ENCODE measurements at places on chromosomes 1 and 21.

- peak; percentile 63 for DNase-seq
Observed at GRCh38 chr1:58879464-58879863, 95.6 kb upstream of the JUN start.

DNA sequence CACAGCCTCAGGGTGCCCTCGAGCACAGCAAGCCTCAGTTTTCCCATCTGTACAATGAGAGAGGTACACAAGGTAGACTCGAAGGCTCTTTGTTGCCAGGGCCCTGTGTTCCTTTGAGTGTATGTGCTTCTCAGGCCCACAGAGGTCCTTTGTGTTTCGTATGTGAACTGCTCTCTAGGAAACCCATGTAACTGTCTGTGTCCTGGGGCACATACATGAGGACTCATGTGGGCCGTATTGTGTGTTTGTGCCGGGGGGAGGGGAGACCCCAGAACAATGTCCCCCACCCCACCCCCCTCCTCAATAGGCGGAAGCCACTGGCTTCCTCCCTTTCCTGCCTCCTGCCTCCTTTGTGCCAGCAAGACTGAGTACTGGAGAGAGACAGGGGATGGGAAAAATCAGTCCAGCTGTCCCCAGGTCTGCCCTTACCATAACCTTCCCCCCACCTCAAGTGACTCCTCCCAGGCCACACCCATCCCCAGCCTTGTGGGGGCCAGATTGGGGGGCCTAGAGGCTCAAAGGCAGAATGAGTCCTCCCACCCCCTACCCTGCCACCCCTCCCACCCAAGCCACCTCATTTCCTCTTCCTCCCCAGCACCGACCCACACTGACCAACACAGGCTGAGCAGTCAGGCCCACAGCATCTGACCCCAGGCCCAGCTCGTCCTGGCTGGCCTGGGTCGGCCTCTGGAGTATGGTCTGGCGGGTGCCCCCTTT lies at the start of gene TIE1:
Gene TIE1, plus strand, starts transcription at position 605 of the 717 bp plus-strand sequence. Its CDS starts 90 bp downstream, at position 695.
- DNase-seq = no peak

DNA sequence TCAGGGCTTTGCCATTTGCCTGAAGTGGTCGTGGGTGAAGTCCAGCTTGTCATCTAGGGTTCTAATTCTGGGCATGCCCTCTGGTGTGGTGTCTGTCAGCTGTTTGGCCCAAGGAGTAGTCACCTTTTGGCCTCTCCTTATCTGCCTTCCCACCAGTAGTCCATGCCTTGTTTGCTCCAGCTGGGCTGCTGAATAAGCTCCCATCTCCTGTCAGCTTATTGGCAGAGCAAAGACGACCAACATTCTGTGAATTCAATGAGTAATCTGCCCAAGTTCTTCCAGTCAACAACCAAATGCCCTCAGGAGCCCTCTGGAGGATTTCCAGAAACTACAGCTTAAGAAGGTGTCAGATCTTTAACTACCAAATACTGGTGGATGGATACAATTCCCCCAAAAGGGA lies 7.0 kb downstream of the BCAN start:
- DNase-seq = no peak

- DNase-seq = no peak
Observed at GRCh38 chr1:74531796-74532195, 19.4 kb upstream of the LRRC53 start.

- DNase-seq = no peak
Observed at GRCh38 chr1:180560200-180560867, 1.6 kb downstream of the OVAAL start.

DNA sequence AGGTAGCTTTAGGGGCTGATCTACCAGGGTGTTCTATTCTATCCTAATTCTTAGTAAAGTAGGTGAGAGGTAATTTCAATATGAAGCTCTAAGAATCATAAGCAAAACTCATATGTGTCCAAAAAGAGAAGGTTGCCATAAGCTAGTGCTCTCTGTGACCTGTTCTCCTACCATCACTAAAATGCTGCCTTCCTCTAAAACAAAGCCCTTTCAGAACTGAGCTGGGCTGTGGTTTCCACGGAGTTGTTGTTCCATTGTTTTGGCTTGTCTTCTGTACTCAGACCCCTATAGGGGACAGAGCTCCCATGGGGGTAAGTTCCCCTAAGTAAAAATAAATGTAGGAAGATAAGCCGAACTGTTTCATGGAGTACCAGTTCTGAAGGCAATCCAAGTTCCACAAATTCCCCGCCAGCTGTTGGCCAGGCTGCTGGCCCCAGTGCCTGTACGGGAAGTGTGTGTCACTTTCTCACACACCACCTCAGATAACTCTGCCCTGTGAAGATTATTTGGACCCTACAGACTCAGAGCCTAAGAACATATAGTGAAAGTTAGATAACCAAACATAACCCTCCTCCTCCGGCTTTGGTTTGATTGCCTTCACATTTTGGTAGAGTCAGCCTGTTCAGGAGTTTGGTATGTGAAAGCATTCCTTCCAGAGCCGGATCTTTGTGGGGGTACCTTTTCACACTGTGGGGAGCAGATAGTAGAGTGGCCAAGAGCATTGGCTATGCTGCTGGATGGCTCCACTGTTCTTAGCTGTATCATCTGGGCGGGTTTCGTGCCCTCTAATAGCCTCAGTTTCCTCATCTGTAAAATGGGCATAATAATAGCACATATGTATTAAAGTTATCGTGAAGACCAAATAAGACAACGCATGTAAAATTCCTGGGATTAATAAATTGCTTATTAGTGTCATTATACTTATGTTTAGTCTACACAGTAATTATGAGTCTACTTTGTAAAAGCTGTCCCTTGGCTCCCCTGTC lies 10.8 kb downstream of the DPT start:
- DNase-seq = no peak

- DNase-seq = no peak
Observed at GRCh38 chr1:233323718-233324117, 3.8 kb upstream of the MAP3K21 start.

DNA sequence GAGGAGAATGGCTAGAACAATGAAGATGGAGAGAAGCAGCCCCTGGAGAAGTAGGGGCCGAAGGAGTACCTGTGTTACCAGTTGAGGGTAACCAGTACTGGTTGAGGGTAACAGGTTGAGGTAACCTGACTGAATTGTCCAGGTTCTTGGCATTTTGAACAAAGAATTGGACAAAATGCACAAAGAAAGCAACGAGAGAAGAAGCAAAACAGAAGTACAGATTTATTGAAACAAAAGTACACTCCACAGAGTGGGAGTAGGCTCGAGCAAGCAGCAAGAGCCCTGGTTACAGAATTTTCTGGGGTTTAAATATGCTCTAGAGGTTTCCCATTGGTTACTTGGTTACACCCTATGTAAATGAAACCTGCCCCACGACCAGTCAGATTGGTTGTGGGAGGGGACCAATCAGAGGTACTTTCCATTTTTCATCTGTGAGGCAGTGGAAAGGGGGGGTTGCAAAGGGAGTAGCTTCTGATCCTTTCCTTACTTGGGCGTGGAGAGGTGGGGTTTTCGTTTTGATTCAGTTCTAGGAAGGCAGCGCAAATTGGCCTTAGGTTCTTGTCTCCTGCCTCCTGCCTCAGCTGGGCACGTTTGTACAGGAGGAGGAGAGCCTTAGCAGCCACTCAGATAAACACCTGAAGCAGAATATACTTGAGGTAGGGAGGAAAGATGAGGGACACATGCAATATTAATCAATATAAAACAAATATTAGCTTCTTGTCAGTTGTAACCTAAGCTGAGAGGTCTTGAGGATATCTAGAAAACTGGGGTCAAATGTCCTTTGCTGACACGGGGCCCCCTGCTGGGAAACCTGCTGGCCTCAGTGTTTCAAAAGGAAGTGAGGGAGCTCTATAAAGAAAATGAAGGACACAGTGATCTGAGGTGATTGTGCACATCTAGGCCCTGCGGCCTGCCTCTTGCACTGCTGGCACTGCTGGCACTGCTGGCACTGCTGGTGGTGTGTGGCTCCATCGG lies 14.3 kb upstream of the LSM10 start:
- peak; percentile 13 for DNase-seq

DNA sequence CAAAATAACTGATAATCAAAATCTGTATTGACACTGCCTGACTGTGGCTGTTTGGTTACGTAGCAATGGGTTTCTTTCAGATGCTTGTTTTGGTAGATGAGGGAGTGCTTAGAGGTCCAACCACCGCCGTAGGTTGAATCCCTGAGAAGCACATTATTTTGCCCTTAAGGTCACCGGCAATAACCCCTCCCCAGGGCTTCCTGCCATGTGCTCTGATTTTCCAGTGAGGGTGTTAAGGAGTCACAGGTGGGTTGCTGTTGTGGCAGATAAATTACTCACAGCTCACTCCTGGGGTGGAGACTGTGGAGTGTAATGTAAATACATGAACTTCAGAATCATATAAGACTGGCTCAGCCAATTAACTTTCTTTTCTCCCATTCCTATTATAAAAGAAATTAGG lies 81.5 kb upstream of the ZP4 start:
- no peak for DNase-seq

DNA sequence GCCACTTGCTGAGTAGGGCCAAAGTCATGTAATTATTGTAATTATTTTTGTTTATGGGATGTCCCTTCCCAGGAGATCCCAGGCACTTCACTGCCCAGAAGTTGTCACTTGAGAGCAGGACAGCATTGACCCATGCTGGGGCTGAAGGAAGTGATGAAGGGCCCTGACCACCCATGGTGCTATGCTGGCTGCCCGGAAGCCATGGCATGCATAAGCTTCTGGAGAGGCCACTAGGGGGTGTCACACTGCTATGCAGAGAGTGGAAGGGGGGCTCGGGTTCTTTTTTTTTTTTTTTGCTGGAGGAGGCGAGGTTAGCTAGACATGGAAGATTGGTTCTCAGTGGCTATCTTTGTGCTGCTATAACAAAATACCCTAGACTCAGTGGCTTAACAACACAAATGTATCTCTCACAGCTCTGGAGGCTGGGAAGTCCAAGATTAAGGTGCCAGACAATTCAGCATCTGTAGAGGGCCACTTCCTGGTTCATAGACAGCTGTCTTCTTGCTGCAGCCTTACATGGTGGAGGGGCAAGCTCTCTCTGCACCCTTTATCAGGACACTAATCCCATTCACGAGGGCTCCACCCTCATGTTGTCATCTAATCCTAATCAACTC lies 84.9 kb downstream of the CNIH3 start:
- DNase-seq = peak; percentile 42

- DNase-seq = no peak
Observed at GRCh38 chr1:110874324-110875215, 1.6 kb downstream of the CD53 start.

GRCh38 chr1:20234788-20235535 lies 48.6 kb upstream of the PLA2G2C start:
- no peak for DNase-seq

GRCh38 chr21:34967509-34968289 lies 81.4 kb downstream of the RUNX1 start:
- DNase-seq = peak; percentile 31

- DNase-seq = peak; percentile 38
Observed at GRCh38 chr1:7491109-7491817, 279.8 kb upstream of the VAMP3 start.

- peak; percentile 61 for DNase-seq
Observed at GRCh38 chr21:34274001-34274400, 89.8 kb upstream of the KCNE2 start.

DNA sequence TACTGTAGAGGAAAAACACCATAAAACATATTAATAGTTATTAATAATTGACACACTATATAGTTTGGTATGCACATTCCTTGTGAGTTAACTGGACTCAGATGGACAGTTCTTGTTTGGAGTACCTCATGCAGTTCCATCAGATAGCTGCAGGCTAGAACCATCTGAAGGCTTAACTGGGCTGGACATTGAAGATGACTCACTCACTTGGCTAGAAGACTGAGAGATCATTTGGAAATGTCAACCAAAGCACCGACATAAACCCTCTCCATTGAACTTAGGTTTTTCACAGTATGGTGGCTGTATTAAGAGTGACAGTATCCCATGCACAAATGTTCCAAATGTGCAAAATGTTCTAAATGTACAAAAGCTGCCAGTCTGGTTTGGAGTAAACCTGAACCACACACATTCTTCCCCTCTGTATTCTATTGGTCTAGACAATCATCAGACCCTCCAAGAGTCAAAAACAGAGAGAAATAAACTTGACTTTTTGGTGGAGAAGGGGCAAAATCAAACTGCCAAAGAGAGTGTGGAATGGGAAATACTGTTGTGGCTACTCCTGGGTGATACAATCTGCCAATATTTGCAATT lies 708.4 kb downstream of the KCNT2 start:
- DNase-seq = peak; percentile 14

GRCh38 chr21:28266061-28266460 lies 726.6 kb downstream of the LTN1 start:
- DNase-seq = no peak

GRCh38 chr21:41932191-41932575 lies 21.6 kb downstream of the C2CD2 start:
- DNase-seq = peak; percentile 93

DNA sequence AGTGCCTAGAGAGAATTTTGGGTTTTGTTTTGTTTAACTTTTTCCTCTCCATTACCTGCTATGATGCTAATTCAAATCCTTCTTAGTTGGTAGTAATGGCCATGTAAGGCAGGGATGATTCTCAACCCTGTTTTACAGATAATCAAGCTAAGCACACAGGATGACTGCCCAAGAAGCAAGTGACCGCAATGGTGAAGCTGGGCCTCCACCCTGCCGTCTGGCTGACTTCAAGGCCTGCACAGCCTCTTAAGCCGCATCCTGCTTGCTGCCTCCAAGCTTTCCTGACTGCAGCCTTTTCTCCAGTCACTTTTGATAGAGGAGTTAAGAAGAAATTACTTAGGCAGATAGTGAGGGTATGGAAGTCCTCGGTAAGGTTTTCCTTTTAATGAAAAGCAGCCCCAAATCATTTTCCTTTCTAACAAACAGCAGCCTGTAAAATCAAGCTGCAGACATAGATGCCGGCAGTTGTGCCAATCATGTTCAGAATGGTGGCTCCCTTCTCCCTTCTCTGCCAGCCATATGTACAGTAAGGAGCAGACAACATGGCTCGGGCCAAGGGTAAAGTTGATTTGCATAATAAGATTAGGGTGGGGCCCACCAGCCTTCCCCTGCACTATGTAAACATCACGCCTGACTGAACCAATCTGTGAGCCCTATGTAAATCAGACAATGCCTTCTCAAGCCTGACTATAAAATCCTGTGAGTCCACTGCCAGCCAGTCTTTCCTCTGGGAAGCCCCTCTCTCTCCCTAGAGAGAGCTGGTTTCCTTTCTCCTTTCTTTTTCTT lies 8.8 kb upstream of the CTBS start:
- no peak for DNase-seq

GRCh38 chr1:157167437-157167836 lies 29.2 kb upstream of the ETV3 start:
- DNase-seq = no peak

GRCh38 chr1:52635321-52636089 lies 2.5 kb downstream of the SHISAL2A start:
- no peak for DNase-seq

- no peak for DNase-seq
Observed at GRCh38 chr21:38741092-38741949, 64.4 kb upstream of the ETS2 start.

Data from fibroblast of mammary gland (primary cell).